ENCODE measurements at places on chromosomes 2 and 18.

DNA sequence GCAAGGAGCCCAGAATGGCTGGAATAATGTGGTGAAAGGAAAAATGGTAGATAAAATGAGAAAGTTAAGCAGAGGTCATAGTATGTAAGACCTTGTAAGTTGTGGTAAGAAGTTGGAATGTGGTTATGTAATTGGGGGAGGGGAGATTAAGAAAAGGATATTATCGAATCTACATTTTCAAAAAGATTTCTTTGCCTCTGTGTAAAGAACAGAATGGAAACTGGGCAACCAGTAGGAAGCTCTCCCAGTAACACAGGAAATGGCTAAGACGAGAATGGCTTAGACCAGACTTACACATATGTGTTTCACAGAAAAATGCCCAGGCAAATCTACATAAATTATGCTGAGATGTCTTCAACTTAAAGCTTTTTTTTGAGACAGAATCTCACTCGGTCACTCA is 13.2 kb downstream of the MEMO1 start:
- DNase-seq = peak; percentile 32

DNA sequence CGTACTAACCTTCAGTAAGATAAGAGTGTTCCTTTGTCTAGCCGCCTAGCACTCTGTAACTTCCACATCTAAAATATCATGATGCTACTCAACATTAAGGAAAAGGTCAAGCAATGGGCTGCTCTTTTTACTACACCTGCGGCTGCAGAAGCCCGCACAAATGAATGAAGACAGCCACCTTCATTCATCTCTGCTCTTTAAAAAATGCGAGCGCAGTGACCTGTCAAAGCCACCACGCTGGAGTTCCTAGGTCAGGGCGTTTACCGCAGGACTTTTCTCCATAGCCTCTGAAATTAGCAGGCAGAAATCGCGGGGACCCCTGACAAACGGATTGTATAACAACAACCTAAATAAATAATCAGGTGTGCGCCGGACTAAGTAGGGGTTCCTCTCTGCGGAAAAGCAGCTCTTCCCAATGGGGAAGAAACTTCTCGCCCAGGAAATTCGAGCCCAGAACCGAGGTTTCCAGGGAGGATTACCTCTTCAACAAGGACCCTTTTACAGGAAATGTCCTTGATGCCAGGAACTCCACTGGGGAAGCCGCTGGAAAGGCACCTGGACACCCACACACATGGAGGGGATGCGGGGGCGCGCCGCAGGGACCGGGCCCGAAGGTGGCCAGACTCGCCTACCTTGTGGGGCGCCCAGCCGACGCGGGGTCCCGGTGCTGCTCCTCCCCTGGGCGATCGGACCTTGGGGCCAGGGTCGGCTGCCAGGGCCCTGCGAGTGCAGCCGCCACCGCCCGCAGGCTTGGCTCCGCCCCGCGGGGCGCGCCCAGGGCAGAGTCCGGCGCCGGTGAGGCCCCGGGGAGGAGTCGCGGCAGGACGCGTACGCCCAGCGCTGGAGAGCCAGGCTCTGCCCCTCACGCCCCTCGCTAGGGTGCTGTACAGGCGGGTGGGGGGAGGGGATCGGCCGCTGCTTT is at the start of gene CCDC68:
TSS of gene CCDC68 (minus strand) at position 758 of the 922 bp plus-strand sequence. CDS start 16,670 bp downstream, outside the sequence.
- DNase-seq = no peak

GRCh38 chr18:77984178-77984577 is 734.5 kb downstream of the GALR1 start:
- no peak for DNase-seq

- no peak for DNase-seq
These were observed 347.6 kb upstream of the RAB12 start for GRCh38 chr18:8261651-8262091.

GRCh38 chr2:8394131-8394530 is 287.7 kb upstream of the ID2 start:
- no peak for DNase-seq

Measured in activated CD4-positive, alpha-beta T cell treated with anti-CD3 and anti-CD28 coated beads, Interleukin-10, Interleukin-2, amounts not matched to agents 100 ng/mL and 50 ng/mL, durations not matched to agents 16 hours and 8 hours (primary cell).